ENCODE measurements at places on chromosomes 7 and 10.

DNA sequence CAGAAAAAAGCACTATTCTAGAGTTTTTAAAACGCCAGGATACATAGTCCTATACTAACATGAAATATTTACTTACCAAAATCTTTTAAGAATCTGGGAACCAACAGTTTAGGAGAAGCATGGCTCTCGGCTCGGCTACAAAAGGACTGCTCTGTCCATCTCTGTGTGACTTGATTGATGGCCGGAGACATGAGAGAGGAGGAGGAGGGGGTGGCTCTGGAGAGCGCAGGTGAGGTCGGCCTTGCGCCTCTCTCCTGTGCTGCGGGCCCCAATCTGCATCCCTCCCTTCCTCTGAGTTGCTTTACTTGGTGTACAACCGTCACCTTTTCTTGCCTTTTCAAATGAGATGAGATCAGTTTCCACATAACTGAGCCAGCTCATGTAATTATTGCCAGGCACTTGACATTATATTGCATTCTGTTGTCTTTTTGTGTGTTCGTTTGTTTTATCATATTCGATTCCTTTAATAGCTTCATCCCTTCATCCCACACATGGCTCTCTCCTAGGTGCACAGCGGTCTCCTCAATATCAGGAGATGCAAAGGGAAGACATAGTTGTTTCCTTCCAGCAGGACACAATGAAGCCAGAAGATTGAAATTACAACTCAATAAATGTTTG is 87.8 kb upstream of the KLF6 start:
- DNase-seq, result no peak

GRCh38 chr7:105874055-105874454 is 2.3 kb downstream of the ATXN7L1 start:
- DNase-seq, result no peak

DNA sequence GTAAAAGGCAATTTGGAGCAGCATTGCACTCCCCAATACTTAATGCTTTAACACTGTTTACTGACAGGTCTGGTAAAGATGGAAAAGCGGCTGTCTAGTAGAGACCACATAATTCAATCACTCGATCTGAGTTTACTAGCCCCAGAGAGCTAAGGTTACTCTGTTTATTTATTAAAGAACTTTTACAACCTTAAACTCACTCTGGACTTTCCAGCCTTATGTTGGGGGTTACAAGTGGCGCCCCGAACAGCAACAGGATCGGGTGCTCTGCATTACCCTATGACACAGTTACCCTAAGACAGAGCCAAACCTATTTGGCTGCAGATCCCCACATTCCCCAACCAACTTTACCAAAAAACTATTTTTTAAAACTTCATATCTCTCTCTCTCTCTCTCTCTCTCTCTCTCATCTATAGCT is 43.9 kb downstream of the MRPS24 start:
- no peak for DNase-seq

DNA sequence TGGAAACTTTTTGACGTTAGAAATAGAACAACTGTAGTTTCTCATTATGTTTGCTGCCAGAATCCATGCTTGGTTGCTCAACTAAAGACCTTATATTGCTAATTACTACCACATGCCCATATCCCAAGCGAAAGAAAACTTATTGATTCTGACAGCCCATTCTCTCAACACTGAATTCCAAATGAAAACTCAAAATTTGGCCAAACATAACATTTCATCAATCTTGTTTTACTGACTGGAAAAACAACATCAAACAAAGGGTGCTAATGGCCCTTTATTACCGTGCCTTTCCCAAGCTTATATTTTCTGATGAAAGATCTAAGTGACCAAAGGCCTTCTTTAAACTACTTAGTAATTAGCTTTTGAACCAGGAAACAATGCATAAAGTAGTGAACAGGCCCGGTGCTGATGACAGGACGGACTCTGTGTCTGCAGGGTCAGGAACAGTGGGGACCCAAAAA is 531.8 kb downstream of the KCNMA1 start:
- no peak for DNase-seq

GRCh38 chr7:65390588-65390987 is 16.9 kb downstream of the ZNF92 start:
- no peak for DNase-seq

DNA sequence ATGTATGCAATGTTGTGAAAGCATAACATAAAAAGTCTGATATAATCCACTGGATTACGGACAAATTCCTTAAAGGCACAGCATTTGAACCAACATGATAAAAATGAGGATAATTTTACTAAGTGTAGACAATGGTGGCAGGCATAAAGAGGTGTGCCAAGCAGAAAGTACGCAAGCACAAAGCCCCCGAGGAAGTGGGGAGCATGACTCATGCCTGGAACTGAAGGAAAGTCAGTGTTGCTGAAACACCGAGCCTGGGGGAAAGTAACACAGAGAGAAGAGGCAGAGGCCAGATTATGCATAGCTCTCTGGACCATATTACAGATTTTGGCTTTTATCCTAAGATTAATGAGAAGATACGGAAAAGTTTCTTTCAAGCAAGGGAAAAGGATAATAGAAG is 490.0 kb upstream of the PHF14 start:
- DNase-seq, result peak; percentile 5

- DNase-seq, result no peak
Measured at GRCh38 chr7:44665531-44666213, 59.2 kb downstream of the OGDH start.

GRCh38 chr7:54722502-54722901 is 36.5 kb downstream of the SEC61G start:
- no peak for DNase-seq

GRCh38 chr7:96887426-96887825 is 117.9 kb upstream of the DLX6 start:
- DNase-seq, result peak; percentile 72

- no peak for DNase-seq
Measured at GRCh38 chr7:50449501-50449880, 659 bp downstream of the FIGNL1 start.

GRCh38 chr7:112798274-112799159 is 8.3 kb upstream of the TMEM168 start:
- no peak for DNase-seq

DNA sequence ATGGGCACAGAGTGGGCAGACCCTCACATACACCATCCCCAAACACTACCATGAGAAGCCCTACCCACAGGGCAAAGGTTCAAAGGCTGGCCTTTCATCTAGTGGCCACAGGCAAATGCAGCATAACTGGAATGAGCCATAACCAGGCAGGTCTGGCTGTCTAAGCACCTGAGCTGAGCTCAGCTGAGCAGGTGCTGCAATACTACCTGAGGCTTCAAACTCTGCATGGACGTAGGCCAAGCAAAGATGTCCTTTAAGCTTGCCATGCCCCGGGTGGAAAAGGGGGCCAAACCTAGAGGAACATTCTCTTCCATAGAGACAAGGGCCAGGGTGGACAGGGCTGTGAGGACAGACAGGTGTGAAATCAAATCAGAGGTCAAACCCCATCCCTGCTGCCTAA is 65.3 kb upstream of the CAMK2B start:
- no peak for DNase-seq

DNA sequence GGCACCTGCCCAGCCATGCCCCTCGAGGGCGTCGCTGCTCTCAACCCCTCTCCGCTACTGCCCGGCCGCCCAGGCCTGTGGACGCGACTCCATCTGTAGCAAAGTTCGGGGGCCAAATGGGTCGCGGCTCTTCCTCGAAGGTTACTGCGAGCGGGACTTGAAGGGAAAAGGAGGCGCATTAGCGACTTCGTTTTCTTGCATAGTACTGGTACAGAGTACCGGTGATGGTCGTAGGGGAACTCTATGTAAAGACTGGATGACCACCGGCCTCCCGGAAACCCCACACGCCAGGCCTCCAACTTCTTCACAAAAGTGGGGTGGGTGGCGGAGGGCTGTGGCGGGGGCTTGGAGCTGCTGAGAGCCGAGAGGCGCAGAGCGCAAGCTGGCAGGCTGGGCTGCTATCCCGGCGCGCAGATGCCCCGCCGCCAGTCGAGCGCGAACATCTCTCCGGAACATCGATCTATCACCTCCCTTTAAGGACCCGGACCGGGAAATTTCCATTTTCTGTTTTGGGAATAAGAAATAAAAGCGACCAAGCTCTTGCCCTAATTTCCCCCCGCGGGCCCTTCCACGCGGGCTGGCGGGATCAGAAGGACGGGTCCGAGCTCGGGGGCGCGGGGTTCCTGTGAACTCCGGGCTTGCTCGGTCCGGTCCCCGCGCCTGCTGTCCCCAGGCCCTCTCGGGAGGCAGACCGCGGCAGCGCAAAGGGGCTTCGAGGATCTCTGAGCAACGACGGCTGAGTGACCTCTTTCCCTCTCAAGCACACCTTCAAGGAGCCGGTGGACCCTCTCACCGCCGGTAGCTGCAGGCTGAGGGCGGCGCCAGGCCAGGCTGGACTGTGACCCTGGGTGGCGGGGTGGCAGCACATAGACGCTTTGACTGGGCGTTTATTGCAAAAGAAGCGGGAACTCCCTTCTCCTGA is 12.2 kb upstream of the FEZF1 start:
- no peak for DNase-seq
